ENCODE measurements at places on chromosomes 2 and 18.

DNA sequence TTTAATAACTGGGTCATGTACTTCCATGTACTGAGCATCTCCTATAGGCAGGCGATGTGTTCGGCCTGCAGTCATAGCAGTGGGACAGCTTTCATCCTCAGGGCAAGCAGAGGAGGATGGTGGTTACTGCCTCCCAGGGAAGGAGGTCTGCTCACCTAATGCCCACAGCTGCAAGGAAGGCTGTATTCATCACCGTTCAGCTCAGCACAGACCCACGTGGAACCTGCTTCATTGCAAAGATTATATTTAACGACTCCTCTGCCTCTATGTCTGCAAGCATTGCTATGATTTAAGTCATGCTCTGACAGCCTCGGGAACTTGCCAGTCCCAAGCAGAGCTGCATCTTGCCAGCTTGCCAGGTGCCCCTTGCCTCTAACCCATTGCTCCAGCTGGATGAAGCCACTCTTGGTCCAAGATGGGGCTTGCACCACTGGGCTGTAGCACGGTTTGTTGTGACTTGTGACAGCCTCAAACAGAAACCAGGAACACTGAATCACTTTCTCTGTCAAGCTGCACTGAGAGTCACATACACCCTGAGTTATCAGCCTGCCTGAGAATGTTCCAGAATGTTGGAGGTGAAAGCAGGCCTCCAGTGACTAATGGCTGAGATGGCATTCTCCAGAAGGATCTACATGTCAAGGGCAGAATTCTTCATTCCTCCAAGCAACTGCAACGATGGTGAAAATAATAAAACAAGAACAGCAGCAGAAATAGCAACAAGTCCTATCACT, 651.1 kb upstream of the ID2 start:
- no peak for DNase-seq

GRCh38 chr18:53253789-53254188, 913.8 kb downstream of the DCC start:
- no peak for DNase-seq

GRCh38 chr18:35789543-35789942, 182.9 kb upstream of the RMP24 start:
- DNase-seq, result no peak

DNA sequence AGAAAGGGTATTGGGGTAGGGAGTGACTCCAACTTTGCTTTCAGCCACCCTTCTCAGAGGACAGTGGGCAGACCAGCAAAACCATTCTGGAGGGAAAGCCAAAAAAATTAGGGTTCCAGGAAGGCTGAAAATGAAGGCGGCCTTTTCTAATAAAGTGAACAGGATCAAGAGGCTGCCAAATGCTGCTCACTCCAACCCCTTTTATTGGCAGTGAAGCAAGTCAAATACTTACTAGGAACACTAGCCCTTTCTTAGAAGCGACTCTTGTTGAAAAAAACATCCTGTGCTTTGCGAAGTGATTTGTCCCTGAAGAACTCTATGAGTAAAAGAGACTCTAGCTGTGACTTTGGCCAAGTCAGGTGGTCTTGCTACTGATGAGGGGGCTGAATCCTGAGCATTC, 83.6 kb upstream of the CYP1B1 start:
- no peak for DNase-seq

- no peak for DNase-seq
Measured at GRCh38 chr2:234330902-234331301, 166.0 kb downstream of the ARL4C start.

GRCh38 chr2:45439788-45440773, 171.0 kb downstream of the SRBD1 start:
- DNase-seq, result no peak

- no peak for DNase-seq
Measured at GRCh38 chr2:219084791-219085190, 24.1 kb upstream of the IHH start.

DNA sequence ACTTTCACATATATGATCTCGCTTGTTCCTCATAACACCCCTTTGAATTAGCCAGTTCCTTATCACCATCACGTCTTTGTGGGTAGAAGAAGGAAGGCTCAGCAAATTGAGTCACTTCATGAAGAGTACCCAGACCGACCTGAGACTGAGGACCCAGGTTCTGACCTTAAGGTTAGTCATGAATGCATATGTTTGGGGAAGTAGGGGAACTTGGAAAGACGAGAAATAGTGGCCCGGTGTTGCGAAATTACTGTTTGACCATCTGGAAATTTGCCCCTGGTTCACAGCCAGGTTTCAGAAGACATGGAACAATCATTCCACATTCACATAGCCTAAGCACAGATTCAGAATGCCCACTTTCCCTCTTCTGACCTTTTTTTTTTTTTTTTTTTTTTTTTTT, 59.8 kb downstream of the MEIS1 start:
- no peak for DNase-seq

DNA sequence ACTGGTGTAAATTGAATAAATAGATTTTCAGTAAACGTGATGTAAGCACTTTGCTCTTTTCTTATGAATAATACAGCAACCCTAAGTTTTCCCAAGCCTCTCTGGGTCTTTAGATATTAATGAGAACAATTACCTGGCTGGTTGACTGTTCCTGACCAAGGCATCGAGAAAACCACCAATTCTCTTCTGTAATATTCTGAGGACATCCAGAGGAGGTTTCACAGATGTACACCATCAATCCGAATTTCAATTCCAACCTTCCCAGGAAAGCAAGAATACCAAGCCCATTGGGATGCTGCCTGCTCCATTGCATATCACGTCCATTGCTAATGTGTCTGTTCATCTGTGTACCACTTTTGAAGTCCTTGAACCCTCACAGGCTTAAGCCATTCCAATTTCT, 571.8 kb downstream of the NUP35 start:
- DNase-seq, result no peak

DNA sequence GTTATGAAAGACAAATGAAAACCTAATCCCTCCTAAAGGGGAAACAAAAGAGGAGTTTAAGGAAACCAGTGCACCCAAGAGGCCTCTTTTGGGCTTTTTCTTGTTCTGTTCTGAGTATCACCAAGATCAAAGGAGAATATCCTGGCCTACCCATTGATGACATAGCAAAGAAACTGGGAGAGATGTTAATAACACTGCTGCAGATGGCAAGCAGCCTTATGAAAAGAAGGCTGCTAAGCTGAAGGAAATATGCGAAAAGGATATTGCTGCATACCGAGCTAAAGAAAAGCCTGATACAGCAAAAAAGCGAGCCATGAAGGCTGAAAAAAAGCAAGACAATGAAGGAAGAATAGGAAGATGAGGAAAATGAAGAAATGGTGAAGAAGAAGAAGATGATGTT, 23.6 kb upstream of the STAT4 start:
- no peak for DNase-seq

DNA sequence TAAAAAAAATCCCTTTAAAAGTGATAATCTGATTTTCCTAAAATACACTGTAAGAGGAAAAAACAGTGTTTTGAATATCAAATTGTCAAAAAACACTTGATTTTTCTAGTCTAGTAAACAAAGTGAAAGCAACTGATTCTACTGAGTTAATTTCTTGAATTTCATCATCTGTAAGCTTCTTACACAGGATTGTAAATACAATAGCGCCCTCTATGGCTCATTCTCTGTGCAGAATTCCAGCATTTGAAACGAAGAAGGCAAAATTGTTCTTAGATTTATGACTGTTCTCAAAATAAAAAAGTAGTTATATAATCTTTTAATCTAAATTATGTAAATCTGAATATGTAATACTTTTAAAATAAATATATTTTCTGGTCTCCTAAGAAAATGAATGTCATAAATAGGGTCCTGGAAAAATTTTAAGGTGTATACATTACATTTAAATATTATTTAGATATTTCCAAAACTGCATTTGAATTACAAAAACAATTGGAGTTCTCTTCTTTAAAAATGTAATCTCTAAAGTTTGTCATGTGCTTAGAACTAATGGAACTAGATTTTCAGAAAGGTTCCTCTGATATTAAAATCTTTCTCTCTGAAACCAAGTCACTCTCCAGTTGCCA, 176.9 kb upstream of the MC4R start:
- DNase-seq, result no peak

- peak; percentile 8 for DNase-seq
Measured at GRCh38 chr2:174023591-174024523, 58.7 kb upstream of the SP3 start.

DNA sequence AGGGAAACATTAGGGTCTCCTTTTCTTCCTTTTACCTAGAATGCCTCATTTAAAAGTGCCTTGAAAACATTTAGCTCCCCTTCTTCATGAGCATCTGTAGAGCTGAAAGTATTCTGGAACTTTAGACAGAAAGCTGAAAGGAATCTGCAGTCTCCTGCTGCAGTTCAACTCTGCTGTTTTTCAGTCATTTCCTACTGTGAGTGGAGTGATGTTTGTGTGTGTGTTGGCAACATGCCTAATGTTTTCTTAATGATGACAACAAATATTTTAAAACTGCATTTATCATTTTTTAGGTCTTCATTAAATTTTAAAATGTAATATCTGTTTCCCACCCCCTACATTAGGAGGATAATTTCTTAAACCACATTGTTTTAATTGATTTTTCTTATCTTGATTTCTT, 66.6 kb downstream of the TWSG1 start:
- no peak for DNase-seq

GRCh38 chr2:102592601-102593000, 26.8 kb upstream of the SLC9A2 start:
- DNase-seq, result no peak

GRCh38 chr2:11022591-11023273, 111.0 kb downstream of the KCNF1 start:
- DNase-seq, result no peak

DNA sequence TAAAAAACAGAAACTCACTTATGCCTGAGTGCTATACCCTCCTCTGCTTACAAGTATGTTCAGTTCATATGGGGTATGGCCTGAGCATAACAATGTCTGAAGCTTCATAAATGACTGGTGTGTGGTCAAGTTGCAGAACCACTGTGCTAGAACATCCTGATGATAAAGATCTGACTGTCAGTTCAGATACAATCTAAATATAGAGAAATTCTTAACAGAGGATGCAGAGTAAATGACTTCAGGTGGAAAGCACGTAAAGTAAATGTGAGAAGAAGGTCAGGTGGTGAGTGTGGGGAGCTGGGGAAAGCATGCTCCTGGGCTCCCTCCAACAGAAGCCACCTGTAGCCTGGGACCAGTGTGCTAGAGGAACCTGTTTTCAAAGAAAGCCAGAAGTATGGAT, 926.2 kb downstream of the TSN start:
- no peak for DNase-seq

GRCh38 chr2:167733747-167734146, 513.6 kb downstream of the STK39 start:
- no peak for DNase-seq

DNA sequence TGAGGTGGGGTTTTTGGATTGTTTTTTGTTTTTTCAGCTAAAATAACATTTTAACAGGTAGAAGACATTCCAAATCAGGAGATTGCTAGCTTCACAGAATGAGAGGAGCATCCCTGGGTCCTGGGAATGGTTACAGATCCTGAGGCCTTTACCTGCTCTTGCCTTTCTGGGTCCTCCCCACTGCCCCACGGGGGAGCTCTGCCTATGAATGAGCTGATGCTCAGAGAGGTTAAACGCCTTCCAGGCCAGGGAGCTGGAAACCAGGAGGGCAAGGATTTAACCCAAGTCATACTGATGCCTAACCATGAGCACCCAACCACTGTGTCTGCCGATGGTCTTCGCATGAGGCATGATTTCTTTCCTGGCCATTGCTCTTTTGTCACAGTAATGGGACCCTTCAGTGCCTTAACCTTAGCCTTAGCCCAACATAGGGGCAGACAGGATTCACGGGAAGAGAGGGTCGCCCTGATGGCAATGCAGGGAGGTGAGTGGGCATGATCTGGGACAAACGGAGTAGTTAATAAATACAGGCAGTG, 16.1 kb downstream of the MOCOS start:
- no peak for DNase-seq

DNA sequence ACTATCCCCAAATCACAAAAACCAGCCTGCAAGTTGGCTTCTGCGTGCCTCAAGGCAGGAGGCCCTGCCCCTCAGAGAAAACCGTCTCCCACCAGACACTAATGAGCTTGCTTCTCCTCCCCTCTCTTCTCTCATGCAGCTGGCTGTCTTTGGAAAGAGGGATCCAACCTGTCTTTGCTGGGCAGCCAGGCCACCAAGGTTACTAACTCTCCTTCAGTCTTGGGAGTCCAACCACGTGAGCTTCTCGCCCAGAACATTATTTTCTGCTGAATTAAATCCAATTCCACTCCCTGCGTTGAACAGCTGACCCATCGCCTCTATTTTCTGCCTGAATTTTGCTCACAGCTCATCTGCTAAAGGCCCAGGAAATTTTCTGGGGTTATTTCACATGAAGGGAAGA, 291.3 kb upstream of the NCKAP5 start:
- DNase-seq, result no peak

- no peak for DNase-seq
Measured at GRCh38 chr18:78801011-78801410, 178.6 kb upstream of the SALL3 start.

GRCh38 chr2:11437602-11438001, 28.4 kb downstream of the E2F6 start:
- DNase-seq, result no peak

DNA sequence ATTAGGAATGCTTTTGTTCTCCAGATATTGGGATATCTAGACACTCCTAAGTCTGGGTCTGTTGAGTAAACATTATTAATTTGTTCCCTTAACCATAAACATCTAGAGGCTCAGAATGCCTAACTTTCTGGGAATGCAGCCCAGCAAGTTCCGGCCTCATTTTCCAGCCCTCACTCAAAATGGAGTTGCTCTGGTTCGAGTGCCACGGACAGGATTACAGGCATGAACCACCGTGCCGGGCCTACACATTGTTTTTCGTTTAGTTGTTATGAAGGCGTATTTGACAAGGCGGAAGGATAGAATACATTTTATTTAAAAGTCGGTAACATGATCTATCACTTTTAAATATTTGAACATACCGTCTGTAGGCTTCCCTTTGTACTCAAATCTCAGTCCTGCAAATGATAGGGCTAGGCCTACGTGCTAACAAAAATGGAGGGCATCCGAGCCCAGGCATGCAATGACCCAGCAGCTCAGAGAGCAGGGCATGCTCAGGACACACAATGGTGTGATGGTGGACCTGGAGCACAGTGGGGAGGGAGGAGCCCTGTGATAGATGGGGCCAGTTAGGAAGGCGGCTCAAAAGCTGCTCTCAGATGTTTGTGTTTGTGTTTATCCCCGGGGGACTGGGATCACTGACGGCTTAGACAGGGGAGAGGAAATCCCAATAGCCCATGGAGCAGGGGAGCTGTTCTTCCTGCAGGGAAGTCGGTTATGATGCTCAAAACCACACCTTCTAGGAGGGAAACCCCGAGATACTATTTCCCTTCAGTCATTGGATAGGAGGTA, 2.9 kb upstream of the SCYGR1 start:
- no peak for DNase-seq

DNA sequence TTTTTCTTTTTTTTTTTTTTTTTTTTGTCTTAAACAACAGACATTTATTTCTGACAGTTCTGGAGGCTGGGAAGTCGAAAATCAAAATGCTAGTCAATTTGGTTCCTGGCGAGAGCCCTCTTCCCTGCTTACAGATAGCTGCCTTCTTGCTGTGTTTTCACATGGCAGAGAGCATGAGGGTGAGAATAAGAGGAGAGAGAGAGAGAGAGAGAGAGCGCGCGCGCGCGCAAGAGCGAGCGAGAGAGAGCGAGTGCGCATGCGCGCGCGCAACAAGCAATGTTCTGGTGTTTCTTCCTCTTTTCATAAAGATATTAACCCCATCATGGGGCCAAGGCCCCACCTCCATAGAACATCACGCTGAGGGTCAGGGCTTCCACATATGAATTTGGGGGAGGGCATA, 20.9 kb downstream of the MTCL1 start:
- no peak for DNase-seq

GRCh38 chr2:101515477-101515876, 40.6 kb upstream of the RFX8 start:
- no peak for DNase-seq

- DNase-seq, result peak; percentile 46
Measured at GRCh38 chr2:85409845-85410583, at the start of gene CAPG. Gene CAPG, minus strand, starts transcription at chr2:85410366. Its CDS starts 8,221 bp downstream, at chr2:85402145.
